ENCODE measurements at places on chromosomes 11 and 22. TPM values are rescaled to one million over a fixed set of nuclear protein-coding genes. Genes with fewer than 3 reads are reported as not detected.

DNA sequence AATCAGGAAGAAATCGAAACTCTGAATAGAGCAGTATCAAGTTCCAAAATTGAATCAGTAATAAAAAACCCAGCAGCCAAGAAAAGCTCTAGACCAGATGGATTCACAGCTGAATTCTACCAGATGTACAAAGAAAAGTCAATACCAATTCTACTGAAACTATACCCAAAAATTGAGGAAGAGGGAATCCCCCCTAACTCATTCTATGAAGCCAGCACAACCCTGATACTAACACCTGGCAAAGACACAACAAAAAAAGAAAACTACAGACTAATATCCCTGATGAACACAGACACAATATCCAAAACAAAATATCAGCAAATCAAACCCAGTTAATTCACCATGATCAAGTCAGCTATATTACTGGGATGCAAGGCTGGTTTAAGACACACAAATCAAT is 97.7 kb downstream of the ZC3H12C start:
- DNase-seq: no peak

GRCh38 chr11:34274712-34275398 is 83.0 kb downstream of the ABTB2 start:
- DNase-seq: peak; percentile 36

DNA sequence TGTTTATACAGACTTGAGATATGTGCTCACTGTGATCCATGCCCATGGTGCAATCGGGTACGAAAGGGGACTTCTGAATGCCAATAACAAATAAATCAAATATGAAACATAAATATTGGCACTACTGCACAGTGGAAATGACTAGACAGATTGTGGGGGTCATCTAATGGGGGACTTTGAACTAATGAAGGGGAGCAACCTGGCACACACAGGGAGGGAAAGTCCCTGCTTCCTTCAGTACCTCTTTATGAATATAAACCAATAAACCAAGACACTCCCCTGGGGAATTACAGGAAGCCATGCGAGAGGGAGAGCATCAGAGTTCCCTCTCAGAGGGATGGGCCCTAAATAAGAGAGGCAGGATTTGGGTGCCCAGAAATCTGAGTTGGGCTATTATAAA is 21.1 kb downstream of the MIF start:
- no peak for DNase-seq

DNA sequence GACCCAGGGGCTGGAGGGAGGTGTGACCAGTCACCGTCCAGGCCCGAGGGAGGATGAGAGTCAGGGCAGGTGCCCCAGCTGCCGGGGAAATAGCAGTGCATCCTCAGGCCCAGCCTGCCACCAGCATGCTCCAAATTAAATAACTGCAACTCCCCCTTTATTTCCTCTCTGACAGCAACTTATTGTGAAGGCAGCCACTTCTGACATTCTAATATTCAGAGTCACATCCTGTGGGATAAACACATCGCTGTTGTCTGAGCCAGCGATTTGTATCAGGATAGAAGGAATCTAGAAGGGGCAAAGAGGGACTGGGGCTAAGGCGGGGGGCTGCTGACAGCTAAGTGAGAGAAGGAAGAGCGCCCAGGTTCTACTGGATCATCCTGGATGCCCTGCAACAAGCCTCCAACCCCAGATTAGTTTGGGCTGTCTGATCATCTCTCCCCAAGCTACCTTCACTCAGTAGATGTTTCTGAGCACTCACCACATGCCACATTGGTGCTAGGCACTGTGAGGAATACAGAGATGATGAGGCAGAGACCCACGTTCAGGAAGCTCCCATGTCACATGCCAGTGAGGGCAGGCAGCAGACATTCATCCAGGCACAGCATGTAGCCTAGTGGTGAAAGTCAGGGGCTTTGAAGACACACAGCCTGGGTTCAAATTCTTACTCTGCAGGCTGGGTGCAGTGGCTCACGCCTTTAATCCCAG is 214.1 kb downstream of the BUD13 start:
- no peak for DNase-seq

GRCh38 chr22:46467006-46467405 is 70.4 kb downstream of the CELSR1 start:
- DNase-seq: no peak

- DNase-seq: peak; percentile 47
Observed at GRCh38 chr11:67030976-67031375, 8.0 kb downstream of the SYT12 start.

DNA sequence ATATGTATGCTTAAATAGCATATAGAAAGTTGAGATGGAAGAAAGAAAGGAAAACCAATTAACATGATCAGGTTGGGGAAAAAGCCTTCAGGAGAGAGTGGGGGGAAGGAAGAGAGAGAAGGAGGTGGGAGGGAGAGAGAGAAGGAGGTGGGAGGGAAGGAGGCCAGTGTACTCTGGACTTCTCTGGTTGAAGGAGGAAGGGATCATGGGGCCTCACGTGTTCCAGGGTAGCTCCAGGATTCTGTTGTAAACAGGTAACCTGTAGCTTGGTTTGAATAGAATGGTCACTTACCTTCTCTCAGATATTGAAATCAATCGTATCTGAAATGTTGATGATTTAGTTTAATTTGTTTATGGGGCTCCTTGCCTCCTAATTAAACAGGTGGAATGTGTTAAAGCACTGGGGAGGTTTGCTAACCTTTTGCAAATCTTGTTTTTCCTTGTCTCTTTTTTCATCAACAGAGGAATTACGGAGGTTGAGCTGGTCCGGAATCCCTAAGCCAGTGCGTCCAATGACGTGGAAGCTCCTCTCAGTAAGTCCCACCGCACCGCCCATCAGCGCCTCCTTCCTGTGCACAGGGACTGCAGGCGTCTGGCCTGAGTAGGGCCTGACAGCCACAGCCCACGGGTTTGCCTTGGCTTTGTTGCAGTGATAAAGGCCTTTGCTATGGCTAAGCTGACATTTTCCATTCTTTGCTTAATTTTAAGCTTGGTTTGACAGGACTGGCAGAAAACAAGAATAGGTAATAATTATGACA is 115.9 kb downstream of the TBC1D22A start:
- no peak for DNase-seq

DNA sequence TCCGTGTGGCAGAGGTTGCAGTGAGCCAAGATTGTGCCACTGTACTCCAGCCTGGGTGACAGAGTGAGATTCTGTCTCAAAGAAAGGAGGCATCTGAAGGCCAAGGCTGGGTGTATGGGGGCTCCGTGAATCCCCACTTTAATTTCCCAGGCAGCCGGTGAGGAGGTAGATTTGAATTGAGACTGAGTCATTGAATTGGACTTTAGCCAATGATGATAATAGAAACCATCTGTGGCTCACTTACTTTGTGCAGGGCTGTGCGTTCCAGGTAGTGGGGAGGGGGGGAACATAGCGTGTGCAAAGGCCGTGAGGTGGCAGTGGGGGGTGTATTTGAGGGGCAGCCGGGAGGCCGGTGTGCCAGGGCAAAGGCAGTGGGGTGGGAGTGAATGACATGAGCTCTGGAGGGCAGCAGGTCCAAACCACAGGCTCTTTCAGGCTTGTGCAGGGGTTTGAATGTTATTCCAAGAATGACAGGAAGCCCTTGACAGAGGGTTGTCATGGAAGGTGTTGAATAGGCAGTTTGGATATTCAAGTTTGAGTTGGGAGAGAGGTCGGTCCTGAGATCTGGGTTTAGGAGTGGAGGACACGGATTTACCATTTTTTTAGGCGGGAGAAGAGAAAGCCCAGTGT is 6.1 kb downstream of the ARHGAP8 start:
- no peak for DNase-seq

GRCh38 chr11:70733327-70734325 is 335.3 kb downstream of the CTTN start:
- no peak for DNase-seq

GRCh38 chr11:123570939-123571580 is 83.4 kb downstream of the SCN3B start:
- DNase-seq: no peak

DNA sequence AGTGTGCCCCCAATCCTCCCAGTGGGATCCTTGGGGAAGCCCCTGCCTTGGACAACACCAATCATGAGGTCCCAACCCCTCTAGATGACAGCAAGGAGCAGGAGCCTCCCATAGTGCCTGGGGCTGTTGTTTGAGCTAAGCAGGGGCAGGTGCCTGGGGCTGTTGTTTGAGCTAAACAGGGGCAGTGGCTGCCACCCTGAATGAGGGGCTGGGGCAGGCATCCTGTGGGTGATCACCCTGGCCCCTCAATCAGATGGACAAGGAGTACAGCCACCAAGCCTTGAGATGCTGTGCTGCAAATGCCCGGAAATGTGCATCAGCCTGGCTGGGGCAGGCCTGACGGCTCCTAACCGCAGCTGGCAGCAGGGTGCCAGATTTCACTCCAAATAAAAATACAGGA is 66.7 kb downstream of the MYEOV start:
- no peak for DNase-seq

GRCh38 chr11:60933416-60934123 is 9.3 kb downstream of the TMEM132A start:
- no peak for DNase-seq

GRCh38 chr11:103608566-103608965 is 427.9 kb upstream of the DDI1 start:
- DNase-seq: no peak

DNA sequence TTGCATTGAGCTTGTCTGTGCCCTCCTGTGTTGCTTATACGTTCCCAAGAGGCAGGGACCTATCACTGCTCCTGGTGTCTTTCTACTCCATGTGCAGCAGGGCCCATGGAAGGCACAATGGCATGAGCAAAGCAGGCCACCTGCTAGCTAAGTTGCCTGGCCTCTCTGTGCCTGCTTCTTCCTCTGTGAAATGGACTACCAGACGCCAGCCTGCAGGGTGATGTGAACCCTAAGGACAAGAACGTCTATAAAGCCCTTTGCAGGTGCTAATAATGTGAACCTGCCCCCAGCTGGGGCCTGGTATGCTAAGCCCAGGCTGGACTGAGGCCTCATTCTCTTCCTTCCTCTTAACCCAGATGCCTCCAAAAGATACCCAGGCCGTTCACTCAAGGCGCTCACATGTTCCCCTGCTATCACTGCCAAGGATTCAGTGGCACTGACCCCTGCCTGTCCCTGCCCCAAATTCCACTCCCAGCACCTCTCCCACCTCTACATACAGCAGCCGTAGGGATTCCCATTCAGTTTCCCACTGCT is 4.0 kb downstream of the GUCD1 start:
- DNase-seq: no peak

DNA sequence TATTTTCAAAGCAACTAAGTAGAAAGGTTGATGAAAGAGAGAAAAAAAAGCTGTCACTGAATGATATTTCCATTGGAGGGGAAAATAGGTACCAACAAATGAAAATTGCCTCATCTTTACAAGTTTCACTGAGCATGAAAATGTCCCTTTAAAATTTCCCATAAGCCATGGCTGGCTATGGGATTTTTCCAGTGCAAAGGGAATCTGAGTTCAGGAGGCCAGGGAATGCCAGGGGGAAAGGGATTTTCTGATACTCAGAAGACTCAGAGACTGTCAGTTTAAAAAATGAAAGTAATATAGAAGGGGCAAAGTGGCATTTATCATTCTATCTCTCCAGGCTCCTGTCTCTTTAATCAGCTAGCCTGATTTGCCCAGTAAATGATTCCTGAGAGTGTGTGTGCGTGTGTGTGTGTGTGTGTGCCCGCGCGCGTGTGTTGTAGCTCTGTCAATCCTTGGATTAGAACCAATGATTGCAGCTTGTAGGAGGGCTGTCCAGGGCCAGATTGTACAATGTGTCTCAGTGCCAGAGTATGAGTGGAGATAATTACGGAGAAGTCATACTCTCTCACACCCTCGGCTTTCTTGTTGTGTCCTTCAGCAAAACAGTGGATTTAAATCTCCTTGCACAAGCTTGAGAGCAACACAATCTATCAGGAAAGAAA is at the start of gene NTM:
Gene NTM (plus strand): TSS at position 526 of the 662 bp plus-strand sequence.
- DNase-seq: peak; percentile 74

- no peak for DNase-seq
Observed at GRCh38 chr11:40227730-40228129, 1231.7 kb downstream of the LRRC4C start.

- no peak for DNase-seq
Observed at GRCh38 chr11:129939510-129939909, 44.1 kb upstream of the NFRKB start.

GRCh38 chr11:66070604-66071380 is 720 bp downstream of the PACS1 start:
- DNase-seq: peak; percentile 74

DNA sequence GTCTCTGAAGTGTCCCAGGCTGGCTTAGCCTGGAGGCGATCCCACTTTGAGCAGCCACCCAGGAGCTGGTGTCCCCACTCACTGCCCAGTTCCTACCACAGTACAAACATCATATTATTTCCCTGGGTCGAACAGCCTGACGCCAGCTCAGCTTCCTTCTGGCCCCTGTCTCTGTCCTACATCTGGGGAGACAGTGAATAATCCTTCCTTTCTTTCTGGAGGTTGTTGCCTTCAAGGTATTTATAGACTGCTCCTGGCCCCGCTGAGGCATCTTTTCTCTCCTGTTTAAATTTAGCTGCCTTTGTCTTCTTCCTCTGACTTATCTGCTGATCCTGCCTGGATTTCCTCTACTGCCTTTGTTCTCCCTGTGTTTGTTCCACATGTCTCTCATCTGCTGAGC is 56.8 kb upstream of the LRRC55 start:
- no peak for DNase-seq

- no peak for DNase-seq
Observed at GRCh38 chr22:41842996-41843970, 10.4 kb downstream of the SREBF2 start.

GRCh38 chr11:8671193-8671612 is 11.3 kb downstream of the TRIM66 start:
- DNase-seq: peak; percentile 84

SCO2 gene
- 7.4 TPM for total RNA-seq

OR52N4 gene
- not detected for total RNA-seq

KRTAP5-2 gene
- not detected for total RNA-seq

CLTCL1 gene
- 14.4 TPM for total RNA-seq

PRAME gene
- 1.1 TPM for total RNA-seq

MMP11 gene
- 4.4 TPM for total RNA-seq

MFRP gene
- total RNA-seq: not detected

SPA17 gene
- total RNA-seq: 2.5 TPM

LRRC56 gene
- 1.7 TPM for total RNA-seq

All from adrenal gland (tissue), 19 donors.